ENCODE measurements at places on chromosomes 13 and 19. TPM values are rescaled to one million over a fixed set of nuclear protein-coding genes. Genes with fewer than 3 reads are reported as not detected.

The SERP2 gene
- not detected for total RNA-seq

The XPO4 gene
- 7.0 TPM for total RNA-seq

The DENND1C gene
- 0.30 TPM for total RNA-seq

The GNA15 gene
- not detected for total RNA-seq

The ZNF665 gene
- total RNA-seq: not detected

The ZNF568 gene
- 1.2 TPM for total RNA-seq

The FCAR gene
- total RNA-seq: not detected

The WDR62 gene
- 26.5 TPM for total RNA-seq

The PPM1N gene
- 8.0 TPM for total RNA-seq
